AG04449 (cell line): ENCODE measurements at places on chromosomes 7 and 10.

DNA sequence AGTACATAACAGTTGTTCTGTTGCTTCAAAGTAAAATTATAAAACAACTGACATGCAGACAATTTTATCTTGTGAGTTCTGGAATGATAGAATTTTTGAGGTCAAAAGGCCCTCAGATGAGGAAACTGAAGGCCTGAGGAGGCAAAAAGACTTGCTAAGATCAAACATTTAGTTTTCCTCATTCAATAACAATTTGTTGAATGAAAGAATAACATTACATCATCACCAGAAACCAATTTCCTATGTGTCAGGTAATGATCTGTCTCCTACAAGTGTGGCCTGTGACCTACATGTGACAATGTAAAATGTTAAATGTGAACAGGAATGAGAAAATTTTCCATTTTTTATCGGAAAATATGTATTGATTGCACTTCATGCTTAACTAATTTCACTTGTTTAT lies 16.6 kb upstream of the ASB4 start:
- no peak for DNase-seq

DNA sequence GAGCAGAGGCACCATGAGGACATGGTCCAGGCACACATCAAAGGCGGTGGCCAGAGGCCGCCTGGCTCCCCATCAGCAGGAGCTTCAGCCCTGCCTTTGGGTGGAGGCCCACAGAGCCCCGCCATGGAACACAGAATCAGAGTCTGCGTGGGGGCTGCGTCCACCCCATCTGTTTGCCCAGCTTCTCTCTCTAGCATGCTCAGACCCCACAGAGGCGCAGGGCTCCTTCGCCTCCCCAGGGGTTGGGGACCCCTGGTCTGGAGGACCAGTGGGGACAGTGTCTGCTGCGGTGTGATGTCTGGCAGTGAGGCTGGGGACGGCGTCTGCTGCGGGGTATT lies 321.9 kb downstream of the PTPRN2 start:
- no peak for DNase-seq

GRCh38 chr7:26964156-26964808 lies 99.9 kb upstream of the SKAP2 start:
- DNase-seq, result no peak

GRCh38 chr10:71331736-71332135 lies 12.7 kb downstream of the SLC29A3 start:
- DNase-seq, result no peak

- no peak for DNase-seq
Observed at GRCh38 chr7:101535351-101535751, 93.7 kb downstream of the MYL10 start.

GRCh38 chr10:132535065-132535651 lies 2.4 kb upstream of the INPP5A start:
- no peak for DNase-seq
